OCI-M1 (cell line): ENCODE measurements at places on chromosomes 5 and 9.

DNA sequence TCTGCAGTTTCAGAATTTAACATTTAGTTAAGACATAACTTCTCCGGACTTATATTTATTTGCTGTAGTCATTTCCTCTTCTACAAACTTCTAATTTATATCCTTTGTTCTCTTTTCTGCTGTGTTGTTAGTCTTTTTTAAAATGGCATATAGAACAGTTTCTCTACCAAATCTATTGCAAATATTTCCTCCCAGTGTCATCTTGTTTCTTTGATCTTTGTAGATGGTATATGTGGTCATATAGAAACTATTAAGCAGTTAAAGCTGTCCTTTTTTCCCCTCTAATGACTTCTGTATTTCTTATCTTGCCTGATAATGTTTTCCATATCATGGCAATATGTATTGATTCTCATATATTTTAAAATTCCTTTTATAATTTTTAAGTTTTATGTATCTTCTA lies 264.5 kb downstream of the MCTP1 start:
- no peak for DNase-seq

DNA sequence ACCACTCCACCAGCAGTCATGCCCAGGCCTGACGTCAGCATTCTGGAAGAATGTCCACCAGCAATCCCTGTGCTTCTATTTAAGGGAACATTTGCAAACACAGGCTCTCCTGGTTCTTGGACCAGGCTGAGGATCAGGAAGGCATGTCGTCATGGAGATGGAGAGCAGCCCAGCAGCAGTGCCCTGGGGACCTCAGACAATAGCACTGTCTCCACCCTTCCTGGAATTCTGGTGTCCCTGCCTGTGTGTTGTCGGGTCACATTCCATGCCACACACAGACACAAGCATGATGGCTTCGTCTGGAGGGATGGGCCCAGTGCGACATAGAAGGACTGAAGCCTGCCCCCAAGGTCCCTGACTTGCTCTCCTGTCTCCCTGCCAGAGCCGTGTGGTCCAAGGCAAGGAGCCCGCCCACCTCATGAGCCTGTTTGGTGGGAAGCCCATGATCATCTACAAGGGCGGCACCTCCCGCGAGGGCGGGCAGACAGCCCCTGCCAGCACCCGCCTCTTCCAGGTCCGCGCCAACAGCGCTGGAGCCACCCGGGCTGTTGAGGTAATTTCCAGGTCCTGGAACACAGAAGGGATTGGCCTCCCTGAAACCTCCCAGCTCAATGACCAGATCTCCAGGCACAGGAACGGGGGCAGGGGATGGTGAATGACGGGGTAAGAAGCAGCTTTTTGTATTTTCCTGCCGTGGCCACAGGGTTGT lies 43.8 kb downstream of the STOM start:
- no peak for DNase-seq

DNA sequence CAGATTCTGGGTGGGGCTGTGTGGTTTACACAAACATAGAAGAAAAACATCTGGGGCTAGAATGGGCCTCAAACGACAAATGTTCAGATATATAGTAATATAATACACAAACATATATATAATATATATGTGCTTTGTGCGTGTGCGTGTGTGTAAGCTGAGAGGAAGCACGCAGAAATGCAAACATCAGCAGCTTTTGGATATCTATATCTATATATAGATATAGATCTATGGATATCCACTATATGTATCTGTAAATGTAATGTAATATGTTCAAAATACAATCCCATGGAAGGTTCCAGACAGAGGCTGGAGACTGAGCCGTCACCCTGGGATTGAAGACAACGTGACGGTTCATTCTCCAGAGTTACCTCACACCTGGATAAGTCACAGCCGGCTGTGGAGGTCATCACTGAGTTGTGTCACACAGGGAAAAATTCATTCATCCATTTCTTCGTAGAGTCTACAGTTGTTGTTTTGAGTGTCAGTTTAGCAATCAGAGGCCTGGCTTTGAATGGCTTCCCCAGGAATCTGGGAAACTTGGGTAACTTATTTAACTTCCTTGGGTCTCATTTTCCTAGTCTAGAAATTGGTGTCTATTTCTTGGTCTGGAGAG lies 123.0 kb upstream of the CPEB4 start:
- DNase-seq: no peak

DNA sequence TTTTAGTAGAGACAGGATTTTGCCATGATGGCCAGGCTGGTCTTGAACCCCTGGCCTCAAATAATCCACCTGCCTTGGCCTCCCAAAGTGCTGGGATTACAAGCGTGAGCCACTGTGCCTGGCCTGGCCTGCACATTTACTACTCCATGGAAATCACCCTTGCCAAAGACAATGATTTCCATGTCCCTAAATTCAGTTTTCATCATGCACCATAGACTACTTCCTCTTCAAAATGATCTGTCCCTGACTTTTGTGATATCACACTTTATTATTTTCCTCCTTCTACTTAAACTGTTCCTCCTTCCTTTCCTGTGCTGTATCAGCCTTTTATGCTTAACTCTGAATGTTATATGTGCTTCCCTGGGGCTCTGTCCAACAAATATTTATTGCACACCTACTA lies 20.3 kb downstream of the SLC28A3 start:
- DNase-seq: no peak

- DNase-seq: no peak
Observed at GRCh38 chr9:132125944-132126679, 35.7 kb upstream of the NTNG2 start.

- DNase-seq: no peak
Observed at GRCh38 chr9:72552356-72552755, 30.9 kb downstream of the TMC1 start.

DNA sequence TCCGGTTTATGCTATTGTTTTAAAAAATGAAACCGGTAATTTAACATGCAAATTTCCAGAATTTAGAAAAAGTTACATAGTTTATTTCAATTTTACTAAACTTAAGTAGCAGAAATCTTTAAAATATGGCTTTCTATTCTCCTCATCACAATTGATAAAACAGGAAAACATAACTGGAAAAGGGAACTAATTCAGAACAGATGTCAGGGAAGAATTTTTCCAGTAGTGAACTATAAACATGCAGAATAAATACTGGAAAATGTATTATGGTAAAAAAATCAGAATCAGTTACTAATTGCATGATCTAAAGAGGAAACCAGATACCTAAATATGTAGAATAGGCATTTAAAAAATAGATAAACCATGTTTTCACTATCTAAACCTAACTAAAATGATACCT lies 7.3 kb upstream of the NR4A3 start:
- DNase-seq: no peak

- no peak for DNase-seq
Observed at GRCh38 chr9:98021306-98022040, 35.1 kb upstream of the NANS start.

DNA sequence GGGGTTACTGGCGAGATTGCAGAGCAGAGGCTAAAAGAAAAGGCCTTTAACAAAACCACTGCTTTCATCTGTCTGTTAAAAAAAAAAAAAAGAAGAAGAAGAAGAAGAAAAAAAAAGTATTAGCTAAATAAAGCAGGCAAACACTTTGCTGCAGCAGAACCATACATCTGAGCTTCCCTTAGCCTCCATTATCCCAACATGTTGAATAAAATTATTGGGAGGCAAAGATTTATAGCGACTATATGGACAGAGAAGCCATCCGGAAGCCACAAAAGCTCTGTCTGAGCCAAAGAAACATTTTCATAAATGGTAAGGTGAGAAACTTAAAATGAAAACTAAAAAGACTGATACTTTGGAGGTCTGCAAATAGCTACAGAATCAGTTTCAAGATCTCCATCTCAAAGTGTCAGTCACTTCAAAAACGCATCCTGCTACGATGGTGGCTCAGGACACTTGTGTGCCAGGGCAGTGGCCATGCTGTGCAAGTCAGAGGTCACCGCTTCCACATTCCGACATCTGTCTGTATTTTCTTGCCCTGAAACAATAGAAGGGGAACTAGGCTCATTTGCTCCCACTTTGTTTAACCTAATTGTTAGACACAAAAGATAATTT lies 9.6 kb downstream of the EFNA5 start:
- DNase-seq: no peak

DNA sequence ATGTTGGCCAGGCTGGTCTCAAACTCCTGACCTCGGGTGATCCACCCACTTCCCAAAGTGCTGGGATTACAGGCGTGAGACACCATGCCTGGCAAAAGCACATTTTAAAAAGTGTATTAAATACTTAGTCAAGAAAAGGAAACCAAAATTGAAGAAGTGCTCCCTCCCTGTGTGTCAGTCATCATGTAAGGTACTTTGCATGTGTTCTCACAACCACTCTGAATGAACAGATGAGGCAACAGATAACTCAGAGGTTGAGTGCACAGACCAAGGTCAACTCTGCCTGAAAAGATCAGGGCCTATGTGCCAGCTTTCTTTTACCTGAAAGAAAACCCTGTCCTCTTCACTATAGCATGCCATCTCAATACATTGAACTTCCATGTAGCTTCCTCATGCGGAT lies 289.7 kb downstream of the MRPS30 start:
- DNase-seq: no peak

GRCh38 chr9:86181379-86182315 lies 77.8 kb downstream of the C9orf153 start:
- no peak for DNase-seq

DNA sequence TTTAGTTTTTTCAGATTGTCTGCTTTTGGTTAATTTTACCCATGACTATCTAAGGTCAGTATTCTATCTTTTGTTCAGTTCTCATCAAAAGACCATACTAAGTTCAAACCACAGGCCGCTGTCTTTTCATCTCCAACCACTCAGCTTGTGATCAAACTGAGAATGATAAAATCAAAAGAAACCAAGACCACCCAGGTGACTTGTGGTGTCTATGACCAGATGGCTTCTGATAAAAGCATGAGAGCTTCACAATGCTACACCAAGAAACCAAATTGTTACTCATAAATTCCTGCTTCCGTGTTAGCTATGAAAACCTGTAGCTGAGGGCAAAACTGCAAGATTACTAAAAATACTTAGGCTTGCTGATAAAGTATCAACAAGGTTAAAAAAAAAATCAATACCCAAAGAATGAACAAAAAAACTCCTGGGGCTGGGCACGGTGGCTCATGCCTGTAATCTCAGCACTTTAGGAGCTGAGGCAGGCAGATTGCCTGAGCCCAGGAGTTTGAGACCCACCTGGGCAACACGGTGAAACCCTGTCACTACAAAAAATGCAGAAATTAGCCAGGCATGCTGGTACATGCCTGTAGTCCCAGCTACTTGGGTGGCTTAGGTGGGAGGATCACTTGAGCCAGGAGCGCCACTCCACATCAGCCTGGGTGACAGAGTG lies 25.8 kb upstream of the GPX8 start:
- no peak for DNase-seq

DNA sequence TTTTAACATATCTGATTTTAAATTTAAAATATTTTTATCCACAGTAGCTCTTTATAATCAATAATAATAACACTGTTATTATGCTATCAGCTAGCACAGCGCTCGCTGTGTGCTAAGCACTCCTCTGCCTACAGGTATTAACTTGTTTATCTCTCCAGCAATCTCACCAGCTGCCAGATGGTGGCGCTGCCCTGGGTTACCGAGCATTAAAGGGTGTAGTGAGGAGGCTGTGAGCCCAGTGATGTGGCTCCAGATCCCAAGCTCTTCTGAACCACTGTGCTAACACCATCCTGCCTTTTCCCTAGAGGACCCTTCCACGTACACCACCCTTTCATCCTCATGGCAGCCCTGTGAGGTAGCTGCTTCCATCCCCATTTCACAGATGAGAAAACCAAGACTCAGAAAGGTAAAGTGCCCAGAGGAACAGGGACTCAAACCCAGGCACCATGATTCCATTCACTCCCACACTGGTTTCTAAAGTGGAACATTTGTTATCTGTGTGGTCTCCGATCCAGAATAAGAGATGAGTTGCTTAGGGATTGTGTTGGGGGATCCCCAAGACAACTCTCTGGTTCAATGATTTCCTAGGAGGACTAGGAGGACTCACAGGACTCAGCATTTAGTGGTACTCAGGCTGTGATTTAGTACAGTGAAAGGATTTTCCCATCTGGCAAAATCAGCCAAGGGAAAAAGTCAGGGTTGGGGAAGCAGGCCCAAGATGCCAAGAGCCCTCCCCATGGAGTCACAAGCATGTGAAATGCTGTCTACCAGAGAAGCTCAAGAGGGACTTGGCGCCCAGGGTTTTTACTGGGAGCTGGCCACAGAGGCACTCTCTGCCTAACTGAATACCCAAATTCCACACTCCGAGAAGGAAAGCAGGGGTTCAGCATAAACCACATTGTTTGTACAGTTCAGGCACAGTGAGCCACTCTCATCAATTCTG lies 7.0 kb downstream of the IGFBPL1 start:
- peak; percentile 62 for DNase-seq

- peak; percentile 22 for DNase-seq
Observed at GRCh38 chr5:6730407-6730806, 17.2 kb downstream of the TENT4A start.

DNA sequence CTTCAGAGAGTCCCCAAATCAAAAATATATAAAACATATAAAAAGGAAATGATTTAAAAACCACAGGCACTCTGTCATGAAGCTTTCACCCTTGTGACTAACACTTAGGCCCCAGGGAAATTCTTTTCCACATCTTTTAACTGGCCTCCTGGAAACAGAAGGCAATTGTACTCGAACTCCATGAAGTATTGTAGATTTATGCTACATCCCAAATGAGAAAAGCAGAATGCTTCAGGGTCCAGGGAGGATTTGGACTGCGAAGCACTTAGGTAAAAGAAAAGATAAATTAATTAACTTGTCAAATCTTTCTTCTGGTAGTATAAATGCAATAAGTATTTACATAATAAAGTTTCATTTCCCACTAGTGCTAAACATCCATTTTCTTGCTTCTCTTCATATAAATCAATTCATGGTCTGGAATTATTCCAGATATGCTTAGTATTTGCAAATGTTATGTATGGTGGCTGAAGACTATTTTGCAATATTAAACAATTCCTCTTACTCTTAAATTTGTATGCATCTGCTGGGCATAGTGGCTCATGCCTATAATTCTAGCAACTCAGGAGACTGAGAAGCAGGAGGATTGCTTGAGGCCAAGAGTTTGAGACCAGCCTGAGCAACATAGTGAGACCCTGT lies 64.9 kb upstream of the ELL2 start:
- no peak for DNase-seq

DNA sequence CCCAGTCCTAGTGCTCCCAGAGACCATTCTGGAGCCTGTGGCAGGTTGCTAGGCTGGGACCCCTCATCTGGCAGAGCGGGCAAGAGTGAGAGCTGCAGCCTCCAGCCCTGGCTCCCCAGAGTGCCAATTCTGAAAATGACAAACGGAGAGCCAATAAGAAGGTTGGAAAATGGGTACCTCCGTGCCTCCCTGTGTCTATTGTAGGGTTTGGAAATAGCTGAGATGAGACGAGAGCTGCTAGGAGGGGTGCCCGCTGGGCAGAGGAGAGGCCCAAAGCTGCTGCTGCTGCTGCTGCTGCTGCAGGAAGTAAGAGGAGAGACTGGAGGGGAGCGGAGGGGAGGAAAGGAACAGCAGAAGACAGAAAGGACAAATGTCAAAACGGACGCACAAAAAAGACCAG lies 36.0 kb upstream of the FUBP3 start:
- no peak for DNase-seq
